ENCODE measurements at places on chromosomes 2 and 18. TPM values are rescaled to one million over a fixed set of nuclear protein-coding genes. Genes with fewer than 3 reads are reported as not detected.
A peak's percentile ranks its signal among the peaks of the same experiment; 100 is the strongest.

DNA sequence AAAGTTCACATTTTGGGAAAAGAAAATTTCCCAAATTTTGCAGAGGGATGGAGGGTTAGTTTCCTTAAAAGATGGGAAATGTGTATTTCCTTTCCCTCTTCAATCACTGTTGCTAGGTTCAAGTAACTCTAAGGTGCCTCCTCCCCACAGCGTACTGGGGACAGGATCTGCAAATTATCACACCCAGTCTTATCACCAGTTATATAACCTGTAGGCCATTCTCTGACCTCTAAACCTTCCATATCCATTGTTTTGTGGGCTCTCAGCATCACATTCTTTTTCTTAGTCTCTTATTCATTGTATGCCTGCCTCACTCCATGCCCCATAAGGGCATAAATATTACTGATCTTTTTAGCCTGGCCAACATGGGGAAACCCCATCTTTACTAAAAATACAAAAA is 3.6 kb upstream of the MTHFD2 start:
- H3K4me3 ChIP-seq: no peak overlapping the region
- no peak overlapping the region for H3K27ac ChIP-seq
- H3K4me1 ChIP-seq: peaks cover 4% of the 10 kb centered on the region
- no peaks in the 10 kb centered on the region for H3K36me3 ChIP-seq
- H3K27me3 ChIP-seq: no peaks in the 10 kb centered on the region
- no peak for DNase-seq

- no peaks in the 10 kb centered on the region for H3K36me3 ChIP-seq
- H3K27ac ChIP-seq: no peak overlapping the region
- no peak for DNase-seq
- no peaks in the 10 kb centered on the region for H3K27me3 ChIP-seq
Measured at GRCh38 chr2:37802211-37802752, 122.8 kb upstream of the RMDN2 start.

GRCh38 chr2:175366815-175367214 is 185.3 kb upstream of the ATP5MC3 start:
- no peaks in the 10 kb centered on the region for H3K27me3 ChIP-seq
- H3K4me3 ChIP-seq: no peak overlapping the region
- H3K36me3 ChIP-seq: no peaks in the 10 kb centered on the region
- H3K4me1 ChIP-seq: no peaks in the 10 kb centered on the region

DNA sequence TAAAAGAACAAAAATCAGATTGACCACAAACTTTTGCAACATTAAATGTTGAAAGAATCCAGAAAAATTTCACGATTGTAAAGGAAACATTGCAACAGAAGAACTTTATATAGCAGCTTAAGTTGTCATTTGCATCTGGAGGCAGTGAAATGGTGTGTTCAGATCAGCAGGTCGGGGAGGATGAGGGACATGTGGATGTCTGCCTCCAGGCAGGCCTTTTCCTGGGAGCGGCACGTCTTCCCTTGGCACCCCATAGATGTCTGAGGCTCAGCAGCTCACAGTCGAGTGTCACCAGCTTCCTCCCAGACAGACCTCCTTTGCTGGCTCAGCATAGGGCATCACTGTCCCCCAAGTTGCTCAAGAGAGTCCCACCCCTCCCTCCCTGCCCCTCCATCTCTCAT is 44.3 kb upstream of the ASB1 start:
- H3K4me1 ChIP-seq: no peaks in the 10 kb centered on the region
- DNase-seq: no peak
- H3K36me3 ChIP-seq: no peaks in the 10 kb centered on the region
- no peaks in the 10 kb centered on the region for H3K27me3 ChIP-seq
- H3K27ac ChIP-seq: no peak overlapping the region

Gene DNAH6
- total RNA-seq: 2.7 TPM

DNA sequence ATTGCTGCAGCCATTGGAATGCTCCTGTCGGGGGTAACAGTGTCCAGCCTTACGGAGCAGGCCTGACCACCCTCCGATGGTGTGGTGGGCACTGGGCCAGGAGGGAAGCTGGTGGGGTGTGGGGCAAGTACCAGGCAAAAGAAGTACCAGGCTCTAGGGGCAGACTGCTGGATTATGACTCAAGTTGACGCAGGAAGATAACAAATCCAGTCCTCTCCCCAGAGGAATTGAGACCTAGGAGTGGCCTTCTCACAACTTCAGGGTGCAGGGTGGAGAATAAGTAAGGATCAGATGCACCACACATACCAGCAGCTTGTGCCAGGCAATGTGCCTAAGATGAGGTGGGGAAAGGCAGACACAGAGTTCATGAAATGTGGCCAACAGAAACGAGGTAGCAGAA is 37.9 kb downstream of the SEMA4F start:
- no peaks in the 10 kb centered on the region for H3K36me3 ChIP-seq
- H3K27ac ChIP-seq: no peak overlapping the region
- DNase-seq: no peak
- no peaks in the 10 kb centered on the region for H3K4me1 ChIP-seq

GRCh38 chr2:212595036-212595654 is 56.5 kb upstream of the ERBB4 start:
- H3K4me3 ChIP-seq: no peak overlapping the region
- no peak overlapping the region for H3K27ac ChIP-seq
- H3K36me3 ChIP-seq: no peaks in the 10 kb centered on the region
- no peaks in the 10 kb centered on the region for H3K27me3 ChIP-seq
- H3K4me1 ChIP-seq: no peaks in the 10 kb centered on the region

Gene STK39
- total RNA-seq: 13.5 TPM

GRCh38 chr18:11504962-11505361 is 104.4 kb upstream of the SLC35G4 start:
- no peak for DNase-seq
- H3K27me3 ChIP-seq: no peaks in the 10 kb centered on the region
- H3K27ac ChIP-seq: no peak overlapping the region
- no peaks in the 10 kb centered on the region for H3K4me1 ChIP-seq
- H3K4me3 ChIP-seq: no peak overlapping the region

GRCh38 chr2:46984642-46985476 is 69.3 kb upstream of the MCFD2 start:
- peak; percentile 55 for DNase-seq
- peaks cover 61% of the 10 kb centered on the region for H3K4me1 ChIP-seq
- H3K27ac ChIP-seq: peak overlapping the region; percentile 95
- no peaks in the 10 kb centered on the region for H3K36me3 ChIP-seq
- H3K4me3 ChIP-seq: no peak overlapping the region
- H3K27me3 ChIP-seq: no peaks in the 10 kb centered on the region

- H3K4me3 ChIP-seq: no peak overlapping the region
- no peak for DNase-seq
- H3K36me3 ChIP-seq: no peaks in the 10 kb centered on the region
- no peak overlapping the region for H3K27ac ChIP-seq
Measured at GRCh38 chr18:50293039-50293438, 5.5 kb upstream of the CXXC1 start.

Gene PROKR1
- not detected for total RNA-seq

Gene IL1F10
- not detected for total RNA-seq

DNA sequence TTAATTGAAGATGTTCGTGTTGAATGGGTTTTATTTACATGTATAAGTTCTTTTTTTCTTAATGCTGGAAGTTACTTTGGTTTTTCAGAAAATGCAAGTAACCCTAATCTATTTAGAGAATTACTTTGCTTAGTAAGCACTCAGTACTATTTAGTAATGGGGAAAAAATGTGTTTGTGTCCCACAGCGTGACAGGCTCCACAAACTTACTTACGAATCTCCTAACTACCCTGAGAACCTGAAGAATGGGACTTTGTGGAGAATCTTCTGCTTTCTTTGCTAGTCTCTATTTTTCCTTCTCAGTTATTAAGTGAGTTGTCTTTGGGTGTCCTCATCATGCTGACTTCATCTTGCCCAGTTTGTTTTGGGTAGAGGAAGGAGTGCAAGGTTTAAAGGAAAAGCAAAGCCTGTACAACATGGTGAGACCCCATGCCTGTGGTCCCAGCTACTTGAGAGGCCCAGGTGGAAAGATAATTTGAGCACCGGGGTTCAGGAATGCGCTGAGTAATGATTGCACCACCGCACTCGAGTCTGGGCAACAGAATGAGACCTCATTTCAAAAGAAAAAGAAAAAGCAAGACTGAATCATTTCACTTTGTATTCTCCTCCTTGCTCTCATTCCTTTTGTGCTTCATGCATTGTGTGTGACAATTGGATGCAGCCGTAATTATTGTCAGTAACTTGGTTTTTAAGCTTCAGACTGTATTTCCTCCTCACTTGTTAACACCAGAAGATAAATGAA is 10.2 kb downstream of the NEDD4L start:
- no peak overlapping the region for H3K4me3 ChIP-seq
- H3K27ac ChIP-seq: no peak overlapping the region
- no peak for DNase-seq
- no peaks in the 10 kb centered on the region for H3K27me3 ChIP-seq
- no peaks in the 10 kb centered on the region for H3K4me1 ChIP-seq

DNA sequence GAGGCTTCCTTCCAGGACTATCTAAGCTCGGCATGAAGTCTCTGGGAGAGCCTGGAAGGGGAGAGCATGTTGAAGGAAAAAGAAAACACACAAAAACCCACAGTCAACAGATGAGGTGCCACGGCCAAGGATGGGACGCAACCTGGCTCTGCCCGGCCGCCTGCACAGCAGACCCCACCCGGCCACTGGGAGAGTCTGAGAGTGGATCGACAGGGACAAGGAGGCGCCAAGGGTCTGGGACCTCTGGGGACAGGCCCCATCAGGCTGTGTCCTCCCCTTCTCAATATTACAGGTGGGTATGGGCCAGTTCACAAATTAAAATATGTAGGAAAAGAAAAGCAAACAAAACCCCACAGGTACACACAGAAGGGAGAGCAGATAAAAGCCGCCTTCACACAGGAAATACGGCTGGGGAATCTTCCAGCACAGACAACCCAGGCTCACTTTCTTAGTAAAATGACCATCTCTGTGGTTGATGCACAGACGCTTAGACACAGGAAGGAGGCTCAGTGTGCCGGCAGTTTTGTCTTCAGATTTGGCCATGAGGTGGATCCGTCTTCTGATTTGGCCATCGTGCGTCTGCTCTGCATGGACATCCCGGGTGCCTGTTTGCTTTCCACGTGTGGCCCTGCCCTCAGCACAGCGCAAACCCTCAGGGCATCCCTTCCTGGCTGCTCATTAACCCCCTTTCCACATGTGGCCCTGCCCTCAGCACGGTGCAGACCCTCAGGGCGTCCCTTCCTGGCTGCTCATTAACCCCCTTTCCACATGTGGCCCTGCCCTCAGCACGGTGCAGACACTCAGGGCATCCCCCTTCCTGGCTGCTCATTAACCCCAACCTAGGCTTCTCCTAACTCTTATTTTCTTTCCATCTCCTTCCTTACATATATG is 138.4 kb downstream of the EIPR1 start:
- H3K4me3 ChIP-seq: no peak overlapping the region
- no peaks in the 10 kb centered on the region for H3K4me1 ChIP-seq
- no peak overlapping the region for H3K27ac ChIP-seq
- no peaks in the 10 kb centered on the region for H3K27me3 ChIP-seq
- peaks cover 46% of the 10 kb centered on the region for H3K36me3 ChIP-seq
- DNase-seq: no peak

Gene LTBP1
- 30.8 TPM for total RNA-seq

Gene STEAP3
- 5.5 TPM for total RNA-seq

Gene KCNK3
- total RNA-seq: 1.1 TPM

DNA sequence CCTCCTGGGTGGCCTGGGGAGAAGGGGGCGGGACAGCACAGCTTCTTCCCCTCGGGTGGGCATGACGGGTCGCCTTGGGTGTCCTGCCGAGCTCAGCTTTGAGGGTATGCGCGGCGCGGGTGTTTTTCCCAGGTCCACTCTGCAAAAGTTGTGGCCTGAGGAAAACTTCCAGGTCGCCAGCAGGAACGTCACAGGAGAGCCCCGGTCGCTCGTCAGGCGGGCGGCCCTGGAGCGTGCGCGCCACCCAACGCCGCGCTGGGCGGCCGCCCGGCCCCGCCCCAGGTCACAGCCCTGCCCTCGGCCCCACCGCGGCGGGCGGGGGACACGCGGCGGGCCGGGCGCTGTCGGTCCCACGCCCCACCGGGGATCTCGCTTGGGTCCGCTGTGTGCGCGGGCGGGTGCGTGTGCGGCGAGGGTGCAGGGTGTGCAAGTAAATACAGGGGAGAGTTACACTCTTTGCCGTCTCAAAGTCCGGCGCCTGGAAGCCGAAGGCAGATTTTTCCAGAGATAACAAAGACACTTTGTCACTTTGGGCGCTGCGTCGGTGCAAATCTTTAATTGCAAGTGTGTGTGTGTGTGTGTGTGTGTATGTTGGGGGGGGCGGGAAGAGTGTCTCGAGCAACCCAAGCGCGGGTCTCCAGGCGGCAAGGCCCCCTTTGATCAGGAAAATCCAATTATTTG is 616 bp upstream of the SP5 start:
- peak; percentile 28 for DNase-seq
- H3K36me3 ChIP-seq: no peaks in the 10 kb centered on the region
- H3K4me1 ChIP-seq: peaks cover 66% of the 10 kb centered on the region
- H3K27me3 ChIP-seq: peaks cover 92% of the 10 kb centered on the region
- H3K4me3 ChIP-seq: peak overlapping the region; percentile 49

- DNase-seq: no peak
- no peaks in the 10 kb centered on the region for H3K36me3 ChIP-seq
- H3K4me1 ChIP-seq: no peaks in the 10 kb centered on the region
- no peaks in the 10 kb centered on the region for H3K27me3 ChIP-seq
Measured at GRCh38 chr2:224248944-224249371, 152.9 kb downstream of the FAM124B start.

- H3K27me3 ChIP-seq: no peaks in the 10 kb centered on the region
- DNase-seq: no peak
- no peak overlapping the region for H3K27ac ChIP-seq
- H3K4me1 ChIP-seq: no peaks in the 10 kb centered on the region
- no peaks in the 10 kb centered on the region for H3K36me3 ChIP-seq
- H3K4me3 ChIP-seq: no peak overlapping the region
Measured at GRCh38 chr18:75480487-75480886, 53.0 kb upstream of the SMIM21 start.

Gene KLHL14
- 0.30 TPM for total RNA-seq

Measured in tibial nerve (tissue), 4 donors.